ENCODE measurements at places on chromosomes 13 and 19.

DNA sequence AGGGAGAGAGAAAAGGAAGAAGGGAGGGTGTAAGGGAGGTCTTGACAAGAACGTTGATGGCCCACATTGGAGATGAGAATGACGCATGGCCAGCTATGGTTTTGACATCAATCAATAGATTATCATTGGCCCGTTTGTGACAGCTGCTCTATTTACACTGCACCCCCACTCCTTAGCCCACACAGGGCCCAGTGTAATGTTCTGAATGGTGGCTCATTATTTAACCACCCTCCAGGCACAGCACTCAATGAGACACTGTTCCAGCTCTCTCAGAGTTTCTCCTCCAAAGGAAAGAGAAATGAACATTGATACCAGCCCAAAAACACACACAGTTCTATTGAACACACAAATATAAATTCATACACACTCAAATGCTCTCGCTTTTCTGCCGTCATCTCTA is 173.0 kb upstream of the IPO5 start:
- DNase-seq = no peak

- no peak for DNase-seq
These were observed 561.3 kb downstream of the FGF9 start for GRCh38 chr13:22232186-22232585.

GRCh38 chr13:41859565-41859964 is 101.3 kb downstream of the VWA8 start:
- no peak for DNase-seq

- DNase-seq = no peak
These were observed 7.9 kb upstream of the HSH2D start for GRCh38 chr19:16135430-16136127.

DNA sequence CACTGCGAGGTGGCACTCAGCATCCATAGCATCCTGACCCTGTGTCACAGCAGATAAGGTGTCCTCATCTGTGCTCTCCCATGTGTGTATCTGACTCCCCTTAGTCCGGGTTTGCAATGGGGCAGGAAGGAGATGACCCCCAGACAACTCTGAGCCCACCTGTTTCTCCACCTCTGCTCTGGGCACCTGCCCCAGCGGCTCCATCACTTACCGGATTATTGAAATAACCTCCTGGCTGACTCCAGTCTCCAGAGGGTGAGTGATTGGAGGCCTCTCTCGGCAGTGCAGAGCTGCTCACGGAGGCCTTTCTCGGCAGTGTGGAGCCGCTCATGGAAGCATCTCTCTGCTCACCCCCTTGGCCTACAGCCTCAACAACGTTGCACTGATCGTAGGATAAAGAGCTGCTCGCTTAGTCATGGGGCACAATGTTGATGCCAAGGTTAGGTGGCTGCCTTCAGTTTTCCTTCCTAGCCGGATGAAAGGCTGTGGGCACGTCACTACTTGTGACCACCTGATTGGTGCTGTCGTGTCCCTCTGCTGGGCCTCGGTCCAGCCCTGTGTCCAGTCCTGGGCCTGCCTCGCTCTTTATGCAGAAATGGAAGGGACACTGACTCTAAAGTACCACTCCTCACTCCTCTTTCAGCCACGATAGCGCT is 67.6 kb downstream of the TEX29 start:
- DNase-seq = no peak

DNA sequence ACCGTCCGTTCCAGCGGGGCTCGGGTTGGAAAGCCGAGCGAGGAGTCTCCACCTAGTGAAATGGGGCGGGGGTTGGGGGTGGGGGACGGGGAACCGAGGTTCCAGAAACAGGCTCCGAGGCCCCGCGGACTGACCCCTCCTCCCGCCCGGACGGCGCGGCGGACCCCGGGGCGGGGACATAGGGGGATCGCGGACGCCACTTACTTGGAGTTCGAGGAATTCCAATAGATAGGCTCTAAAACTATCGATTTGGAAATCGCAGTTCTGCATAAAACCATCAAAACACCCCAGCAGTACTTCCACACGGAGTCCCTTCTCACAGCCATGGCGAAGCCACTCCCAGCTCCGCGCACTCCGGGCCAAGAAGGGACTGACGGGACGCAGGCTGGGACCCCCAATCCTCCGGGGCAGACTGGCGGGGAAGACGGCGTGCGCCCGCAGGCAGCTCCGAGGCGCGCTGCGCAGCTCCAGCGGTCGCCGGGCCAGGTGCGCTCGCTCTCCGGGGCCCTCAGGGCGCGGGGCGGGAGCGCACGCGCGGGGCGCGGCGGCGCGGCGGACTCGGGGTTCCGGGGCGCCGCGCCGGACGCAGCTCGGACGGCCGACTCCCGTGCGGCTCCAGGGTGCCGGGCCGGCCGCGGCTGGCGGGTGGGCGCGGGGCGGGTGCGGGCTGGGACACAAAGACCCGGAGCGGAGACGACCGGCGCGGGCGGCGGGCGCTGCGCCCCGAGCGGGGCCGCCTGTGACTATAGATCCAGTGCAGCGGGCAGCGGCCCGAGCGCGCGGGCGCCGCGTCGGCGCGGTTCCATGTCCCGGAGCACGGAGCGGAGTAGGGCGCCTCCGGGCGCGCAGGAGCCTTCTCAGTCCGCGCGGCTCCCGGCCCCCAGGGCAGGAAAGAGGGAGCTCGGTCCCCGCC is 567 bp downstream of the EFNB2 start:
- no peak for DNase-seq

DNA sequence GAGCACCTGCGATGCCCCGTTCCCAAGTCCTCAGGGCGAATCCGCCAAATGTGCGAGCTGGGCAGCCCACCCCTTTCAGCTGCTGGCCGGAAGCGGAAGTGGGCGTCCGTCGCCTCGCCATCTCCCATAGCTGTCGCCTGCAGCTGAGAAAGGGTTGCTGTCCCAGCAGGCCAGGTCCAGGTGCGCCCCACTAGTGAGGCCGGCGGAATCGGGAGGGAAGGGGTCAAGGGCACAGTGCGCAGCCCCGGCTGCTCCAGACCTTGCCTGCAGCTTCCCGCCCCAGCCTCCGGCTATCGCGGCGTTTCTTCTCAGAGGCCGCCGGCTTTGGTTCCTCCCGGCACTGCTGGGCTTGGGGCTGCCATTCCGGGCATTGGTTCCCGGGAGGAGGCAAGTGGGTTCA is at the start of gene ZNF177:
Gene ZNF177, plus strand, starts transcription at position 109 of the 400 bp plus-strand sequence. CDS start 15,299 bp downstream, outside the sequence.
- no peak for DNase-seq

GRCh38 chr13:43243711-43244110 is 220.3 kb downstream of the DNAJC15 start:
- DNase-seq = no peak
